Activated naive CD4-positive, alpha-beta T cell treated with anti-CD3 and anti-CD28 coated beads, Interleukin-2, amount 10 ng/mL, durations not matched to agents 7 days and 5 days (primary cell): ENCODE measurements at places on chromosomes 1 and 21.

- no peaks in the 10 kb centered on the region for H3K36me3 ChIP-seq
- DNase-seq = no peak
- peaks cover 5% of the 10 kb centered on the region for H3K27me3 ChIP-seq
Measured at GRCh38 chr1:24683713-24684162, 40.6 kb downstream of the SRRM1 start.

DNA sequence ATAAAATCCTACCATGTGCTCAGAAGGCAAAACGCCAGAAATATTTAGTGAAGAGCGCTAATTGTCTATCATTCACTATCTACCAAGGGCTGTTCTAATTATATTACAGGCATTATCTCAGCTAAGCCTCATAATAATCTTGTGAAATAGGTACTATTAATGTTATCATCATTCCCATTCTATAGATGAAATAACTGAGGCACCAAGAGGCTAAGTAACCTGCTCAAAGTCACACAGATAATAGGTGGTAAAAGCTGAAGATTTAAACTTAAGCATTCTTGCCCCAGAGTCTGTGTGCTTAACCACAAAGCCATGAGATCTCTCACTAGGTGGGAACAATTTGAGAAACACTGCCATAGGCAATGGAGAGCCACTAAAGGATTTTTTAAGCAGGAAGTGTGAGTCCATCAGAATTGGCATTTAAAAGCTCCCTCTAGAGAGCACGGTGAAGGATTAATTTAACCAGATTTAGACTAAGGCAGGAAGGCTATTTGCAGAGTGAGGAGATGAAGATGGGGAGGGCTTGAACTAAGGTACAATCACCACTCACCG, 1.7 kb upstream of the SMAP2 start:
- H3K4me3 ChIP-seq = no peak overlapping the region
- H3K36me3 ChIP-seq = peaks cover 19% of the 10 kb centered on the region
- no peak overlapping the region for H3K27ac ChIP-seq
- H3K4me1 ChIP-seq = peaks cover 30% of the 10 kb centered on the region
- peaks cover 5% of the 10 kb centered on the region for H3K27me3 ChIP-seq
- DNase-seq = no peak

DNA sequence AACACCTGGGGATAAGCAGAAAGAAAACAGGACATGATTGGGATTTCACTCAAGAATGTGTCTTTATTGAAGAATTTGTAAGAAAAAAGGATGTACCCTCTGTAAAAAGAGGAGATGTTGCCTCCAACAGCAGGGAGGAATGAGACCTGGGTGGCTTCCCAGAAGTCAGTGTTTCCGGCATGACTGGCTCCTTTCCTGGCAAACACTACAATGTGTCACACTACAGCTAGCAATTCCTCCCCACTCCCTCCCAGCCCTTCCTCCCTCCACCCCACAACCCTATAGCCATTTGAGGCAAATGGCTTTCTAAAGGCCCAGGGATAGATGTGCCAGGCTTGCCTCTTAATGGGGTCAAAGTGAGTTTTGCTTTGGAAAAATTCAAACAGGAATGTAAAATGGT, 11.5 kb upstream of the COL8A2 start:
- DNase-seq = no peak
- no peaks in the 10 kb centered on the region for H3K27me3 ChIP-seq
- H3K36me3 ChIP-seq = peaks cover 25% of the 10 kb centered on the region
- no peak overlapping the region for H3K27ac ChIP-seq

DNA sequence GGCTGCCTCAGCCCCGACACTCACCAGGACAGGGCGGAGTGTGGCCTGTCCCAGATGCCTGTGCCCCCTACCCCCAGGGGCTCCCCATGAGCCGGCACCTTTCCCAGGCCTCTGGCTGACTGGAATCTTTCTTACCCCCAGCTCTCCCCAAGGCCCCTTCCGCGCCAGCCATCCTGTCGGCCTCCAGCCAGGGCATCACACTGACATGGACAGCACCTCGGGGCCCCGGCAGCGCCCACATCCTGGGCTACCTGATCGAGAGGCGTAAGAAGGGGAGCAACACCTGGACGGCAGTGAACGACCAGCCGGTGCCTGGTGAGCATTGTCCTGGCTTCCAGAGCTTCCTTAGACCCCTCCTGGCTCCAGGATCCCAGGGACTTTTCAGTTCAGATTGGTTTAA, 26.5 kb downstream of the IGFN1 start:
- DNase-seq = peak; percentile 15
- no peak overlapping the region for H3K4me3 ChIP-seq
- no peaks in the 10 kb centered on the region for H3K36me3 ChIP-seq
- peaks cover 5% of the 10 kb centered on the region for H3K27me3 ChIP-seq
- no peaks in the 10 kb centered on the region for H3K4me1 ChIP-seq

GRCh38 chr1:20265250-20265649, 25.4 kb upstream of the VWA5B1 start:
- peaks cover 19% of the 10 kb centered on the region for H3K27me3 ChIP-seq
- no peaks in the 10 kb centered on the region for H3K36me3 ChIP-seq
- no peak overlapping the region for H3K4me3 ChIP-seq
- no peak overlapping the region for H3K27ac ChIP-seq
- no peak for DNase-seq
- no peaks in the 10 kb centered on the region for H3K4me1 ChIP-seq

GRCh38 chr21:14850394-14850793, 214.4 kb downstream of the NRIP1 start:
- no peaks in the 10 kb centered on the region for H3K27me3 ChIP-seq
- no peak overlapping the region for H3K27ac ChIP-seq
- DNase-seq = no peak
- no peak overlapping the region for H3K4me3 ChIP-seq
- H3K36me3 ChIP-seq = no peaks in the 10 kb centered on the region

DNA sequence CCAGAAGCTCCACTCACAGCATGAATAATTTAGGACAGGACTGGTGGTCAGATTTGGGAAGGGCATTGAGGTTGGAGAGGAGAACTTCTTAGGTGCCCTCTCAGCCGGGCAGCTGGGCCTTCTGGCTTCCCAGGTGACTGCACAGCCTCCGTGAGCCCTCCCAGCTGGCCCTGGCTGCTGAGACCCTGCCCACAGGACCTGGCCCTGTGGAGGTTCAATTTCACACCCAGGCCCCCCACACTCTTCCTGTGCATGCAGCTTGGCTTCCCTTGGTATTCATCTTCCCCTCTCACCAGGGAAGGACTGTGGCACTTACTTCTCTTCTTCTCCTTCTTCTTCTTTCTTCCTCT, 50.6 kb downstream of the NDUFS5 start:
- H3K36me3 ChIP-seq = no peaks in the 10 kb centered on the region
- no peak overlapping the region for H3K4me3 ChIP-seq
- H3K27ac ChIP-seq = no peak overlapping the region
- H3K27me3 ChIP-seq = peaks cover 36% of the 10 kb centered on the region
- H3K4me1 ChIP-seq = peaks cover 4% of the 10 kb centered on the region

DNA sequence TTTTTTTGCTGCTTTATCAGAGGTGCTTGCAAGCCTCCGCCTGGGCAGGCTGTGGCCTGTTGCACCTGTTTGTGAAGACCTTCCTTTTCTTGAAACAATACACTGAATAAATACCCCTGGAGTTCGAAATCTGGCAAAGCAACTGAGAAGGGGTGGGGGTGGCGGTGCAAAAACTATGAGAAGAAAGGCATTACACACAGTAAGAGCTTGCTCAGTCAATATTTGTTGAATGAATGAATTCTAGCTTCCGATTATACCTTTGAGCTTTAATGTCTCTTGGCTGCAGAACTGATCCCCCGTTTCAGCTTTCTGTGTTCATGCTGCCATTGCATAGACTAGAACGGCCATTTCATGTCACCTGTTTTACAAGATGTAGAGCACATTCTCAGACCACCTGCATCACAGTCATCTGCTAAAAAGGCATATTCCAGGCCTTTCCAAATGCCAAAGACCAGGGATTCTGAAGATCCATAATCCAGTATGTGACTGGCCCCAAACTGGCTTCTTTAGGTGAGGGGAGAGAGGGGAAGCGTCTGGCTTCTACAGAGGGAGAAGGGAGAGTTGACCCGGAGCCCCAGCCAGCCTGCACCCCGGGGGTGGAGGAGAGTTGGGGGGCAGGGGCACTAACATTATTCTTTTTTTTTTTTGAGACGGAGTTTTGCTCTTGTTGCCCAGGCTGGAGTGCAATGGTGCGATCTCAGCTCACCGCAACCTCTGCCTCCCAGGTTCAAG, 111.5 kb downstream of the ETS2 start:
- H3K27ac ChIP-seq = no peak overlapping the region
- no peak overlapping the region for H3K4me3 ChIP-seq
- peaks cover 24% of the 10 kb centered on the region for H3K27me3 ChIP-seq
- no peaks in the 10 kb centered on the region for H3K36me3 ChIP-seq
- no peak for DNase-seq

DNA sequence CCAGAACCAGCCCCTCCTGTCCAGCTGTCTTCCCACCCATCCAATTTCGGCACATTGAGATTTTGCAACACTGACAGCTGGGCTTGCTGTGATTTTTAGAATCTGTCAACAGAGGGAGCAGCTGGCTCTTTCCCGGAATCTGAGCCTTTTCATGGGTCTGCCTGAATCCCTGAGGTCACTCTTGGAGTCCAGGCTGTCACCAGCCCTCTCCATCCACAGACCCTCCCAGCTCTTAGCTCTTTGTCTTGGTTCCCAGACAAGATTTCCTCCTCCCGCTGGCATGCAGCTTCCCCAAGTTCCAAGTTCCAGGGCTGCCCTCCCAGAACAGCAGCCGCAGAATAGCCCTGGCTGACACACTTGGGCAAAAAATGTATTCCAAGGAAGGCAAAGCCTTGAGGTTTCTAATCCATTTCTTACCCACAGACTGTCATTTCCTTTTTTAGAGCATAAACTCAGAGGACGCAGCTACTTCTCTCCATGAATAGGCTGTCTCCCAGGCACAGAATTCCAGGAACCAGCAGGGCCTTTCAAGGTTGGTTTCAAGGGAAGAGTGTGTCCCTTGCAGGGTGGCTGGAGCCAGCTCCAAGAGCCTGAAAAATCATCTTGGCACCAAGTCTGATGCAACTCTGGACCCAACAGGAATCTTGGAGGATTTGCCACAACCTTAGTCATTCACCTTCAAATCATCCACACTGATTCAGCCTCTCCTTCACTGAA, 7.1 kb upstream of the TMEM61 start:
- no peak overlapping the region for H3K27ac ChIP-seq
- no peaks in the 10 kb centered on the region for H3K4me1 ChIP-seq
- peaks cover 57% of the 10 kb centered on the region for H3K27me3 ChIP-seq
- no peak overlapping the region for H3K4me3 ChIP-seq
- DNase-seq = no peak
- no peaks in the 10 kb centered on the region for H3K36me3 ChIP-seq

- H3K4me1 ChIP-seq = peaks cover 29% of the 10 kb centered on the region
- H3K27ac ChIP-seq = no peak overlapping the region
- DNase-seq = no peak
- H3K4me3 ChIP-seq = no peak overlapping the region
- H3K36me3 ChIP-seq = no peaks in the 10 kb centered on the region
- no peaks in the 10 kb centered on the region for H3K27me3 ChIP-seq
Measured at GRCh38 chr1:116261227-116261626, 111.8 kb upstream of the ATP1A1 start.

- no peak overlapping the region for H3K4me3 ChIP-seq
- no peaks in the 10 kb centered on the region for H3K4me1 ChIP-seq
- no peaks in the 10 kb centered on the region for H3K36me3 ChIP-seq
Measured at GRCh38 chr21:29751473-29752185, 188.2 kb downstream of the GRIK1 start.

GRCh38 chr1:99531578-99532275, 114.2 kb upstream of the PALMD start:
- no peaks in the 10 kb centered on the region for H3K36me3 ChIP-seq
- no peak overlapping the region for H3K27ac ChIP-seq
- H3K4me1 ChIP-seq = no peaks in the 10 kb centered on the region
